ENCODE measurements at places on chromosomes 5 and 9.
A peak's percentile ranks its signal among the peaks of the same experiment; 100 is the strongest.

- no peak for DNase-seq
Observed at GRCh38 chr9:116913536-116913935, 226.4 kb downstream of the TRIM32 start.

- no peak for DNase-seq
Observed at GRCh38 chr9:79390077-79390698, 181.6 kb upstream of the TLE4 start.

DNA sequence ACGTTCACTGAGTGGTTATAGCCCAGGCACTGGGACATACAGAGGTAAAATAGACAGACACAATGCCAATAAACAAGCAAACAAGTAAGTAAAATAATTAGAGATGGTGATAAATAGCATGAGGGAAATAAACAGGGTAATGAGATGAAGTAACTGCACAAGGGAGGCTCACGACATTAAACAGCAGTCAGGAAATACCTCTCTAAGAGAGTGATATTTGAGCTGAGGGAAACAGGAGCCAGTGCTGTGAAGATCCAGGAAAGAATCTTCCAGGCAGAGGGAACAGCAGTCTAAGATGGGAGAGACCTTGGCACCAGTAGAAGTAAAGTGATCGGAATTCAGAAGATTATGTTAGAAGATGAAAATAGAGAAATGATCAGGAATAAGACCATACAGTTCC lies 279.4 kb downstream of the HINT1 start:
- DNase-seq: no peak

DNA sequence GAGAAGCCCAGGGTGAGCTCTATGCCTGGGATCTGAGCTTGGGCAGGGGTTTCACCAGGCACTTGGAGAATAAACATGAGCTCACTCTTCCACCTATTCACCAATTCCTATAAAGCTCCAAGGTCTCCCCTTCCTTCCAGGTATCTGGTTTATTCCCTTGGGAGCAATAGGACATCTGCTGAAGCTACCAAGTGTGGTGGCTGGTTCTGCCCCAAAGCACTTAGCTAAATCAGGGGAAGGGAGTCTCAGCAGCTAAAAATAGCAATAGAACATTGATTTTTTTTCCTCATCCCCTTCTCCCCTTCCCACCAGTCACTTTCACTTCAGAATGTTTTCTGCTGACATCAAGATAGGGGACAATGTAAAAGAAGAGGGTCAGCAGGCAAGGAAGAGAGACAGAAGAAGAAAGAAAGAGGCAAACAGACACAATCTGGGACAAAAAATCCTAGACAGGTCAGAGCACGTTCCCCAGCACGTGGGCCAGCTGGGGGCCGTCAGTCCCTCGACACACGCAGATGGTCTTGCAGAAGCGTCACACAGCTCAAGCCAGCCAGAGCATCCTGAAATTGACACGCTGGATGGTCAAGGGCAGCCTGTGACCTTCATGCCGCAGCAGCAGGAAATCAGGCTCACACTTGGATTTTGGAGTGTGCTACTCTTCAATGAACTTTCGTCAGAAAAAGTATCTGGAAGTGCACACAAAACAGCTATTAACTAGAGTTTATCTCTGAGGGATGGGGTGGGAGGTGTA lies 176.0 kb downstream of the ZNF608 start:
- DNase-seq: no peak

DNA sequence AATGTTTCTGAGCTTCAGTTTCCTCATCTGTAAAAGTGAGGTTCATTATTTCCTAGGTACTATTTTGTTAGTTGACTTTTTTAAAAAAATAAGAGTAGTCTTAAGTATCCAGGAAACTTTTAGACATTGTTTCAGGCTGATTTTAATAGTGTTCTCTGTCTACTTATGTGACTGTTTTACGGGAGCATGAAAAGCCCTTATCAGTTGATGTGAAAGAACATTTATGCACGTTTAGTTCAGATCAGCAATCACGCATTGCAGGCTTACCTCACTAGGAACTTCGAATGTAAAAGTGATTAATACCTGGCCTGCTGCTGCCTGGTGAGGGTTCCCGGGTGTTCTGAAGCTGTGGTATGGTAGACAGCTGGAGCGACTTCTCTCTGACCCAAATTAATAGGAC lies 8.1 kb downstream of the SNX18 start:
- DNase-seq: no peak

- no peak for DNase-seq
Observed at GRCh38 chr5:121144764-121145163, 680.7 kb downstream of the PRR16 start.

DNA sequence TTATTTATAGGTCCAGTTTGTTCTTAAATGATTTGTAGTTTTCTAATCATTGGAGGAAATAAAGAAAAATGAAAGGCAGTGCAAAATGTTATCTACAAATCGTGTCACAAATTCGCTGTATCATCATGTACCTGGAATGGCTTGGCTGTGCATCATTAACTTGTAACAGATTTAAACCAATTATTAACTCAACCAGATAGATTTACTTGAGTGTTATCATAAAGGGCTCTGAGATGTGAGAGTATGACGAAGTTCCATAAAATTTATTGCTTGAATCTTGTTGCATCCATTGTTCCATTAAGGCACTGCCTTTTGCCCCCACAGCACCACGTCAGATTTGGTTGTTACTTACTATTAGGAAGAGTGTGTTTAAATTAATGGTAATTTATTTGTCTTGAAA lies 23.5 kb downstream of the PCSK5 start:
- no peak for DNase-seq

GRCh38 chr5:82295959-82296531 lies 17.9 kb upstream of the RPS23 start:
- no peak for DNase-seq

- no peak for DNase-seq
Observed at GRCh38 chr9:16276866-16277265, 593.6 kb downstream of the BNC2 start.

DNA sequence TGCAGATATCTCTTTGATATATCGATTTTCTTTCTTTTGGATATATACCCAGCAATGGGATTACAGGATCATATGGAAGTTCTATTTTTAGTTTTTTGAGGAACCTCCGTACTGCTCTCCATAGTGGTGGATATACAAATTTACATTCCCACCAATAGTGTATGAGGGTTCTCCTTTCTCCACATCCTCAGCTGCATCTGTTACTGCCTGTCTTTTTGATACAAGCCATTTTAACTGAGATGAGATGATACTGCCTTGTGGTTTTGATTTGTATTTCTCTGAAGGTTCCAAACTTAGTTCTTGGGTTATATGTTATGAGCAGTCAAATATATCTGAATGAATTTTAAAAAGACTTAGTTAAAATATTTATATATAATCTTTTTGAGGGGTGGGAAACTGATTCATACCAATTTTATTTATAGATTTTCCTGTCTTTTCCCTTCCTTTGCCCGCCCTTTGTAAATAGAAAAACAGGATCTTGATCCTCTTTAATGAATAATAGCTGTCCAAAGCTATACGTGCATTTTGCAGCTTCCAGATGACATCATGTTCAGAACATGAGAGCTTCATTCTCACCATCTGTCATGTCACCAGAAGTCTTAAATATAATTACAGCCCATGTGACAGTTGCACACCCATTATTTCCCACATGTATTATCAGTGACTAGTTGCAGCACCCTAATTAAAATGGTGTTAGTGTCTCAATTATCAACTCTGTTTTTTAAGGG lies 6.2 kb upstream of the ARHGEF28 start:
- DNase-seq: no peak

GRCh38 chr9:132283165-132283564 lies 71.6 kb downstream of the SETX start:
- DNase-seq: no peak

DNA sequence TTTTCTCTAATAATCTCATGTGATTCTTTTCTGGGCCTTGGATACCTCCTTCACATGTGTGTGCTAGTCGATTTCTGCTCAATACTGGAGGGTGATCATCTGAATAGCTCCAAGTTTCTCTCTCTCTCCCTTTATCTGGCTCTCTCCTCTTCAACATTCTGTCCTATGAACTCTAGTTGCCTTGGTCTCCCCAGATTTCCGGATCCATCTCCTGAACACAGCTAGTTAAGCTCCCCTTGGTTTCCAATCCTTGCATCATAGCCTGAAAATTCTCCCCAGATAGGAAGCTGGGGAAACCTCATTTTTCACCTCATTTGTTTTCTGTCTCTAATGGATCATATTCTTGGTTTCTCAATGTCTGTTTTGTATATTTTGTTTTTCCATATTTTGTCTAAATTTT lies 832.3 kb downstream of the MTRR start:
- no peak for DNase-seq

DNA sequence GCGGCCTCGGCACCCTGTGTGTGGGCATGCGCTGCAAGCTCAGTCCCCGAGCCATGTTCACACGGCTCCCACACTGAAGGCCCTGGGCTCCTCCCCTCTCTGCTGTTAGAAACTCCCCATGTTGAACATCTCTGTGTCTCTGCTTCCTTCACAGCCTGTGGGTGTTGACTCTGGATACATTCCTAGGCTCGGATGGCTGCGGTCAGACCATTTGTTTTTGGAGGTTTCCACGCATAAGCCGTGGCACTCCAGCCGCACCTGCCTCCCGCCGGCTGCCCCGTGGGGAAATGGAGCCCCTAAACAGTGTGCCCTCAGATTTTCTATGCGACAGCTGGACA lies 31.2 kb upstream of the LRRC14B start:
- DNase-seq: peak; percentile 45

DNA sequence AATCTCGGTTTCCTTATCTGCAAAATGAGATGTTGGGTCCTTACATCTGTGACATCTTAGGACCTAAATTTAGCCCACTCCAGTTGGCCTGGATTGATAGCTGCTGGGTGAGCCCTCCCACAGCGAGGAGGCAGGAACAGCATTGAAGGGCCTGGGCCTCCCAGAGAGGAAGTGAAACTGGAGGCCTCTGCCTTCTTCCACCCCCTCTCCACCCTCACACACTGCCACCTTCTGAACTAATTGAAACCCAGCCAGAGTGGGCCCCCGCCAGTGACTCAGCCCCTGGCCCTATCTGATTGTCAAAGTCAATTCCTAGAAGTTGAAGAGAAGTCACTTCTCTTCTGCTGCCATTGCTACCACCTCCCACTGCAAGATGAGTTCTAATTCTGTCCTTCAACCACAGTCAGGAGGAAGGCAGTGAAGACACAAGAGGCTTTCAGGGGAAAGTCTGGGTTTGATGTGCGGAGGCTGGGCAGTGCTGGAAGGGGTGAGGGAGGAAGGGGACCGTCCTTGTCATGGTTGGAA lies 55.2 kb upstream of the NEK6 start:
- no peak for DNase-seq

DNA sequence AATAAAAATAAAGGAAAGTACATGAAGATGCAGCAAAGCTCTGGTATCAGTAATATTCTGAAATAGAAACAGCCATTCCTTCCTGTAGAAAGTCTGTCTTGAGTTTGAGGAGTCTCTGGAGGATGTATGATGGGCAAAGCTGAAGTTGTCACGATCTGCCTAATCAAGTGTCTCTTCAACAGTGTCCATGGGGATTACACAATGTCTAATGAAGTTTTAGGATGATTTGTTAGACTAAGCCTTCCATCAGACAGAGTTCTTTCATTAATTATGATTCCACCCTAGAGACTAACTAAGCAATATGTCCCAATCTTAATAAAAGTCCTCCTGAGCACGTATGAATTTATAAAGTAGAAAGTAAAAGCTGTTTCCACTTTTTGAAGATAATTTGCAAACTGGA lies 26.9 kb downstream of the PDE4D start:
- DNase-seq: no peak

GRCh38 chr9:124720429-124721108 lies 50.5 kb downstream of the NR6A1 start:
- no peak for DNase-seq

GRCh38 chr5:137366526-137366925 lies 132.6 kb downstream of the SPOCK1 start:
- DNase-seq: no peak

DNA sequence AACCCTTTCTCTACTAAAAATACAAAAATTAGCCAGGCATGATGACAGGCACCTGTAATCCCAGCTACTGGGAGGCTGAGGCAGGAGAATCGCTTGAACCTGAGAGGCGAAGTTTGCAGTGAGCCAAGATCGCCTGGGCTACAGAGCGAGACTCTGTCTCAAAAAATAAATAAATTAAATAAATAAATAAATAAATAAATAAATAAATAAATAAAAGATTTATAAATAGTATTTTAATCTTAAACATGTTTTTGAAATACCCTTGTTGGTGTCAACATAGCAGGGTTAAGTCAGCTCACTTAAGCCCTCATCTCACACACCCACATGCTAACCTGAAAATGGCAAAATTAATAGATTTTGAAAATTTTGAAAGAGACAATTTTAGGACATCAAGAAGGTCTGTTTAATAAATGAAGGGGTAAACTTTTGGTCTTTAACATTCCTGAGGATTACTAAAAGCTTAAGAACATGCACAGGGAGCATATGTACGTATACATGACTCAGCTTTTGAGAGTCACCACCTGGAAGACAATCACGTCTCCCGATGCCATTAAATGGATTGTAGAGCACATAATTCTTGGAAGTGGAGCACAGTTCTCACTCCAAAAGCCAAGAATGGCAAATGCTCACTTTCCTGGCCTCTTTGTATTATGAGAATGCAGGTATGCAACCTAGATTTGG lies 202.5 kb downstream of the GDNF start:
- no peak for DNase-seq

DNA sequence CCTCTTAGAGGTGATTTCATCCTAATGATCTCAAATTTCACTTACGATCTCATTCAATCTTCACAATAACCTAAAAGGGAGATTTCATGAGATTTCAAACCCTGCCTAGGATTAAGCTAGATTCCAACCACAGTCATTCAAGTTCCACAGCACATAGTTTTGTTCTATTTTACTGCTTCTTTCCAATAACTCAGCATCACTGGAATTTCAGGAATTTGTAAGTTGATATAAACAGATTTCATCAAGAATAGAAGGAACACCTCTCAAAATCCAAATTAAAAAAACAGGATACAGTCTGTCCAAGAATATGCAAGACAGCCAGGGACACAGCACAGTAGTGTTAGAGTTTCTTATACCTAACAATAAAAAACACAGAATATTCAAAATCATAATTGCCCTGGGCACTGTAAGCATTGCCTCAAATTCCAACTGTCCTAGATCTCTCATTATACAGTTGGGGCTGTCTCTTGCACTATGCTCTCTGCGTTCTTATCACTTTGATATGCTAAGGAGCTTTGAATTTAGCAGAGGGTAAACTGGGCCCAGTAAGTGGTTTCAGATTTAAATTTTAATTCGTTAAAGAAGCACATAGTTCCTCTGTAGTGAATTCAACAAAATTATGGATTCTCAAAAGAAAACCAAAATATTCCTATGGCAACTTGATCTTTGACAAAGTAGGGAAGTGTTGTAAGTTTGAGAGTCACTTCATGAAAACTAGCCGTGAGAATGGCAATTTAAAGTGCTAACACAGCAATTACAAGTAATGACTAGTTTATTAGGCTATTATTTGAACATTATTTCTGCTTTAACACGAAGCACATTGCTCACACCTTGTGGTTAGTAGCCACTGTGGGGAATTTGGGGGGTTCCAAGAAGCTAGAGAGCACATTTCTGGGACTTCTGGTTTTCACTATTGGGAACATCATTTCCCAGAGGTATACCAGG lies 478.6 kb upstream of the C9orf72 start:
- no peak for DNase-seq

- DNase-seq: no peak
Observed at GRCh38 chr9:124873664-124874063, 11.7 kb downstream of the ARPC5L start.

GRCh38 chr5:152262667-152263066 lies 142.4 kb downstream of the NMUR2 start:
- DNase-seq: peak; percentile 38
